ENCODE measurements at places on chromosomes 3 and 15.

DNA sequence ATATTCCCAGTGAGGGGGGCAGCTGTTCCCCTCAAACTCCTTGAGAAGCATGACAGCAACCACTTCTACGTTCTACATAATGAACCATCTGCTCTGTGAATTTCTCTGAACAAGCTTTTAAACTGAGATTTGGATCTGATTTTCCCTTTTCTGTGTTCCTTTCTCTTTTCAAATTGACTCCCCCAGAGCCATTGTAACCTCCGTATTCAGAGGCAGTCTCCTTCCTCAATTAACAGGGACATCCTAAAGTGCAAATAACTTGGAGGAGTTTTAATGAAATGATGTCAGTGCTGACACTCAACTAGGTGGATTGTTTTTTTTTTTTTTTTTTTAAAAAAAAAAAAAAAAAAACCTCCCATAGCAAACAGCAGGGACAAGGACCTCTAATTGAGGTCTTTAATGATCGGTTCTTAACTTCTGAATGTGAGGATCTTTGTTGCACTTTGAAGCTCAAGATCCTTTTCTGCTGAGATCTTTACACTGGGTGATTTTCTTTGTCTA lies 48.8 kb downstream of the ADAMTS9 start:
- no peak for DNase-seq

GRCh38 chr3:10772271-10773161 lies 43.5 kb upstream of the SLC6A11 start:
- DNase-seq = no peak

- no peak for DNase-seq
Observed at GRCh38 chr3:19221081-19221480, 72.8 kb downstream of the KCNH8 start.

DNA sequence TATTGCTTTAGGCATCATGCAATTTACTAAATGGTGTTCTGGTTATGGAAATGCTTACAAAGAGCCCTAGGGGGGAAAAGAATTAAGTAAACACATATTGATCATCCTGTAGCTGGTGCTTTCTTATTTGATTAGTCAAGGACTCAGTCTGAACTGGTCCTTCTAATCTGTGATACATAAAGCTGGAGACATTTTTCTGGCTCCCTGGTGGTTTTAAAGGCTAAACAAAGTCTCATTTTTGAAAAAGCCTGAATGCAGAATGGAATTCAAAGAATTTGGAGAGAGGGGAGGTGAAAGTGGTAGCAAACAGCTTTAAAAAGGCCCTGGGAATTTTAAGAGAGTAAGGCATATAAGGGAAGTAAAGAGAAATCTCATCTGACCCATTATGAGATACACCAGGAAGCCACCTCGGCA lies 149.7 kb downstream of the RBMS3 start:
- DNase-seq = no peak
